ENCODE measurements at places on chromosomes 5 and 9.

DNA sequence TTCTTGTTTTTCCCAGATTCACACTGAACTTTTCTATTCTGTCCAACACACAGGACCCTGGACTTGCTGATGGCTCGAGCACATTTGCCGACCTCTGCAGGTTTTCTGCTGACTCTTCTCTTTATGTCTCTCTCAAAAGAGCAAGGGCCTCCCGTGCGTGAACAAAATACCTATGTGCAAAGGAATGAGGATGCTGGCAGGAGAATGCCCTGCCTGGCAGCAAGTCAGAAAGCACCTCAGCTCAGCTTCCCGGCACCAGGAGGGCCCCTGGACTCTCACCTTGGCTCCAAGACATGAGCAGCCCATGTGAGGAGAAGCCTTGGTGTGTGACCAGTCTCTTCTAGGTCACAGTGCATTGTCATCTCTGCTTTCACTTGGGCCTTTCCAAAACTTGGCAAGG lies 36.1 kb downstream of the PAPPA start:
- DNase-seq: no peak

DNA sequence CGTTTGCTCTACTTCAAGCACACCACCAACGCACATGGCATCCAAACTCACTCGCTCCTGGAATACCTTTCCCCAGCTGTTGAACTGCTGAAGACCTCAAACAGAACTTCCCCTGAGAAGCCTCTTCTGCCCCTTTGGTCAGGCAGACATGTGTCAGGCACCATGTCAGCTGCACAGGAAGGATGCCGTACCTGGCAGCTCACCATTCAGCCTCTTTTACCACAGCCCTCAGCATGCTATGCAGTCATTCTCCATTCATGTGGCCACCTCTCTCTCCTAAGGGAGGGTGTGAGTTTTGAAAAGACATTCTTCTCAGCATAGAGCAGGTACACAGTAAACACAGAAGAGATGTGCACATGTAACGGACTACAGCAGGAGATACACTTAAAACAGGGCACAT lies 14.2 kb downstream of the IL4 start:
- no peak for DNase-seq

DNA sequence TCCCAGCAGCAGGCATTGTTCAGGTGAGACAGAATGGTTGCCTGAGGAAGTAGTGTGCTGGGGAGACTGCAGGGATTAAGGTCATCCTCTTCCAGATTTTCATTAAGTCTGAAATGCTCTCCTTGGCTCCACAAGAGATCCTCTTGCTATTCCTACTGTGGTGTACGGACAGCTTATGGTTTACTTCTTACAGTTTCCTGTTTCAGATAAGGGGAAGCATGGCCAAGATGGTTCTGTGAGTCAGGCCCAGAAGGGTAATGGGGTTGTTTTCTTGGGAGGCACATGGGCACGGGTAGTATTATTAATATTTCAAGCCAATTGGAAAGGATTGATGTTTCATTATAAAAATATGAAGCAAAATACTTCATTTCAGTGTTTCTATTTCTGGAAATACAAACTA lies 42.9 kb downstream of the GLRX start:
- no peak for DNase-seq

DNA sequence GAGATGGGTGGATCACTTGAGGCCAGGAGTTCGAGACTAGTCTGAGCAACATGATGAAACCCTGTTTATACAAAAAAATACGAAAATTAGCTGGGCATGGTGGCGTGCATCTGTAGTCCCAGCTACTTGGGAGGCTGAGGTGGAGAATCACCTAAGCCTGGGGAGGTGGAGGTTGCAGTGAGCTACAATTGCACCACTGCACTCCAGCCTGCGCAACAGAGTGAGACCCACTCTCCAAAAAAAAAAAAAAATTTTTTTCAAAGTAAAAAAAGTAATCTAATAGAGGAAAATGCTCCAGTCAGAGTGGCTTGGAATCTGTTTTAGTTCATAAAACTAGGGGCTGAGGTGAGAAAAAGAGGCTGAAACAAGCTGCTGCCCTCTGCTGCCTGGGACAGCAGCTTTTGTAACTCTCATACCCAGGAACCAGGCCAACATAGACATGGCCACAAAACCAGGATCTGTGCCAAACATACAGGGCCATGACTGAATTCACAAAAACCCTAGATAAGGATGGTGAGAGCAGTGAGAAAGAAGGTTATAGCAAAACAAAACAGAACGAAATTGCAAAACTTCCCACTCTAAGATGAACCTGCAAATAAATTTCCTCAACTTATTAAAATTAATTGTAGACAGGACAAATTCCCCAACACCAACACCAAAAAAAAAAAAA lies 13.1 kb upstream of the DCAF12 start:
- DNase-seq: peak; percentile 8

DNA sequence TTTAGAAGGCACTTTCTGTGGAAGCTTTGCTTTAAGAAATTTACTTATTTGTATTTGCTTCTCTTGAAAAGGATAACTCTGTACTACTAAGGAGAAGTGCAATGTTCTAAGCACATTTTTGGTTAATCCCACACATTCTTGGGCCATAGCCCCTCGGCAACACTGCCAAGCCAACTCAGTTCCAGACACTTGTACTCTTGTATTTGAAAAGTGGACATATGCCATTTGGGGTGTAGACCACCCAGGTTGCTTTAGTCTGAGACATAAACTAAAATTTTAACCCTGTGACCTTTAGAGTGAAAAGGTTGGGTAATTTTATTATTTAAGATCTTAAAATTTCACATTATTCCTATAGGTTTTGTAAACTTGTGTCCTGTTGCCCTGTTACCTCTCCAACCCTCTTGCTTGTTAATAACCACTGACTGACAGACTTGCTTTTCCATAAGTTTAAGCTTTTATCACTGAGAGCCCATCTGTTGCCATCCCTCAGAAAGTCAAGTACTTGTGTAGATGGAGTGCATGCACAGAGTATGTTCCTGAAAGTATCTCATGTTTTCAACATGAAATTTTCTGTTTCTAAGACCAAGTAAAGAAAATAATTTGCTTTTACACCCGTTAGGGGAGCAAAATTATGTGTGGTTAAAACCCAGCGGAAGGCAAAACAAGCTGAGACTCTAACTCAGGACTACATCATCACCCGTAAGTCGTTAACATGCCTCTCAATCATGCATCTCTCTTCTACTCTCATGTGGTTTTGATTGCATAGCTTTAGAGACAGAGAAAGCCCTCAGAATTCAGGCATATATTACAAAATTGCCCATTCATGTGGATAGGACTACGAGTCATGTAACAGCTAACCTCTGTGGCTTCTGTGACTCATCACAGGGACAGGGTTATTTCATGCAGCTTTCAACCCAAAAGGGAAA lies 117.3 kb downstream of the GDNF start:
- peak; percentile 15 for DNase-seq

DNA sequence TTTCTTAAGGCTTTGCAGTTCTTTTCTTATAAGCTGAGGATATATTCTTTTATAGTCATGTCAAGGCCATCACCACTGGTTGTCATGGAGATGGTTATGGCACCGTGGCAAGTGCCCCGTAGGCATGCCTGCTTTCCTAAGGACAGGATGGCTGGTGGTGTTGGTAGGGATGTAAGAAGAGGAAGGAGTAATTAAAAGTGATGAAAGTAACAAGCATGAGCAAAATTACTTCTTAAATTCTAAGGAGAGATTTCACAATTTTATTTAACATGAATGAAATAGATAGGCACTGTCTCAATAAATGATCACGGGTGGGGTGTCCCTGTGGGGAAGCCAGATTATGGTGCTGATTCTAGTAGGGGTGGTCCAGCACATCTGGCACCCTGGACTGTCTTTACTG lies 290.2 kb upstream of the KLF4 start:
- no peak for DNase-seq

DNA sequence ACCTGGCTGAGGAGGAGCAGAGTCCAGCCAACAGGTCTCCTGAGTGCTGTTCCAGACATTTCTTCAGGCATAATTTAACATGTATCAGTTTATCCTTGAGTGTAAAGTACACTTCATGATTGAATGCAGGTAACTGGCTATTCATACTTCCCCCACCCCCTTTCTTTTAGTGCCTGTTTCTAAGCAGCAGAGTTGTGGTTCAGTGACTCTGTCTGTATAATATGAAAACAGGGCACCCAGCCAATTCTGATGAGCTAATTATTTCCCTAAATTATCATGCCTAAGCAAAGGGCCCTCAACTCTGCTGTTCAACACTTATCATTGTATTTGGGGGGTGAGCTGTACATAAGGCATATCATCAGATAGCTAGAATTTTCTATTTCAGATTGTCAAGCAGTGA lies 51.9 kb upstream of the ZSWIM6 start:
- no peak for DNase-seq

- DNase-seq: no peak
Measured at GRCh38 chr5:135422419-135422818, 23.4 kb upstream of the MACROH2A1 start.

DNA sequence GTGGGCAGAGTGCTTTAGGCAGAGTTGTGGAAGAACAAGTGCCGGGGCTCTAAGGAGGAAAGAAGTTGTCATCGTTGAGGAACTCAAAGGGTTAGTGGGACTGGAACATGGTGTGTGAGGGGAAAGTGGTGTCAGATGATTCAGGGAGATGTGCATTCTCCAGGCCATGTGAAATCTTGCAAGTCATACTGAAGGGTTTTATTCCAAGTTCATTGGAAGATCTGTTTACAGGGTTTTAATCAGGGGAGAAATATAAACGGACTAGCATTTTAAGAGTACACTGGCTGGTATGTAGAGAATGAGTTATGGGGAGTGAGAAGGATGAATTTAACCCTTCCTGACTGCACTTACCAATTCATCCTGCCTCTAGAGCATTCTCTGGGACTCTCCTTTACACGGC lies 49.3 kb downstream of the NR2F1 start:
- no peak for DNase-seq

- DNase-seq: no peak
Measured at GRCh38 chr9:118975736-118976135, 393.5 kb downstream of the BRINP1 start.

- DNase-seq: no peak
Measured at GRCh38 chr9:33472171-33472880, 1.4 kb downstream of the NOL6 start.

- DNase-seq: no peak
Measured at GRCh38 chr5:41736641-41737040, 133.6 kb downstream of the OXCT1 start.

GRCh38 chr9:87554976-87555375 lies 57.3 kb downstream of the DAPK1 start:
- no peak for DNase-seq

GRCh38 chr5:170297589-170298462 lies at the start of gene LCP2:
Gene LCP2 (minus strand): TSS chr5:170297777. CDS start chr5:170297611, 166 bp downstream.
- peak; percentile 67 for DNase-seq

- no peak for DNase-seq
Measured at GRCh38 chr5:77180167-77181081, 30.1 kb upstream of the PDE8B start.

GRCh38 chr5:125176005-125176390 lies 429.6 kb upstream of the ZNF608 start:
- no peak for DNase-seq

DNA sequence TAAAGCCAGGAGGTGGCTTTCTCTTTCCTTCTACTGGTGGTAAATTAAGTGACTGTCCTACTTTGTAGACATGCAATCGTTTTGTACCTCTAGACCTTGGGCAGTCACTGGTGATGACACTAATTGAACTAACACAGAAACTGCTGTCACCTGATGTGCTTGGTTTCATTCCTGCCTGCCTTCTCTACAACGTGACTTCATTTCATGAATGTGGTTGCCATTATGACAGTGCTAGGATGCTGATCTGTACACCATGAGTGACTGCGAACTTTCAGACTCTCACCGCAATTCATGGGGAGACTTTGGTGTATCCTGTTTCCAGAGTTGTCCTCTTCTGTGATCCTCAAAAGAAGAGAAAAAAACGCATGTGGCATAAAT lies 47.5 kb downstream of the UBE2QL1 start:
- no peak for DNase-seq

GRCh38 chr9:4936823-4937222 lies 48.2 kb upstream of the JAK2 start:
- DNase-seq: no peak

- no peak for DNase-seq
Measured at GRCh38 chr5:36423578-36424307, 122.0 kb upstream of the RANBP3L start.

DNA sequence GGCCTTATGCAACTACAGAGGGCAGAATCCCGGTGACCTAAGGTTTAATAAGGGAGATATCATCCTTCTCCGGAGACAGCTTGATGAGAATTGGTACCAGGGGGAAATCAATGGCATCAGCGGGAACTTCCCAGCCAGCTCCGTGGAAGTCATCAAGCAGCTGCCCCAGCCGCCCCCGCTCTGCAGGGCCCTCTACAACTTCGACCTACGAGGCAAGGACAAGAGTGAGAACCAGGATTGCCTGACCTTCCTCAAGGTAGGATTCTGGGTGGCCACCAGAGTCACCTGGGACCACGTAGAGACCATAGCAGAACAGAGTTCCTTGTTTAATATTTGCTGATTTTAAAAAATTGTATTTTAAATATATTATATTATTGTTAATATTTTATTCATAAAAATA lies 63.7 kb downstream of the SH3RF2 start:
- DNase-seq: no peak

DNA sequence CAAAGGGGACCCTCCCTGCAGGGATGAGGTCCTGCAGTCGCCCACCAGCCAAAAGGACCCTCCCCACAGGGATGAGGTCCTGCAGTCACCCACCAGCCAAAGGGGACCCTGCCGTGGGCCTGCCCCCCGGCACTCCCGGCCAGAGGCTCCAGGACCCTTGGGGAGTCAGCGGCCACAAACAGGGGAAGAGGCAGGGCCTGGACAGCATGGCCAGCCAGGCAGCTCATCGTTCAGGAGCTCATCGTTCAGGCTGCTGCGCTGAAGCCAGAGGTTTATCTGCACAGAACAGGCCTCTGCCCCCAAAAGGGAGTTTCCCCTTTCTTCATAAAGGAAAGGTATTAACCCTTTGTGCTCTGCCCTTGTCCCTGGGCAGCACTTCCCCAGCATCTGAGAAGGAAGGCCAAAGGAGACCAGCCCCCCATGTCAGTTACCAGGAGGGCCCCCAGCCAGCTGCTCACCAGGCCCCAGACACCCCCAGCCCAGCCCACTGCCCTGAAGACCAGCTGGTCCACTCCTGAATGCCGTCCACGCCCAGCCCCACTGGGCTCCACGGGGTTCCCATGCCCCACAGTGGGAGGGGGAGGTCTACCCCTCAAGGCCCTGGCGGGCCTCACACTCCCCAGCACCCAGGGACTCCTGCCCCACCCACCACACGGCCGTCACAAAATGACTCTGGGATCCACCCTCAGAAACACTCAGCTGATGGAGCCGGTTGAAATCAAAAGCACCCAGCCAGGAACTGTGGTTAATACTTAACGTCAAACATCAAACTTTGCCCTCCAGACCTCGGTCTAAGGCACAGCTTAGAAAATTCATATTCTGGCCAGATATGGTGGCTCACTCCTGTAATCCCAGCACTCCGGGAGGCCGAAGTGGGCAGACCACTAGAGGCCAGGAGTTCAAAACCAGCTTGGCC lies 6.3 kb downstream of the SLC12A7 start:
- DNase-seq: peak; percentile 71

GRCh38 chr9:35599763-35600604 lies 5.1 kb upstream of the TESK1 start:
- no peak for DNase-seq

- no peak for DNase-seq
Measured at GRCh38 chr5:57210633-57211032, 36.8 kb downstream of the GPBP1 start.

GRCh38 chr9:97740848-97741821 lies 44.0 kb upstream of the XPA start:
- DNase-seq: peak; percentile 3

All from CD4-positive, alpha-beta T cell treated with Interleukin-1 beta for 1 hour (primary cell).